ENCODE measurements at places on chromosomes 5 and 9. TPM values are rescaled to one million over a fixed set of nuclear protein-coding genes. Genes with fewer than 3 reads are reported as not detected.

DNA sequence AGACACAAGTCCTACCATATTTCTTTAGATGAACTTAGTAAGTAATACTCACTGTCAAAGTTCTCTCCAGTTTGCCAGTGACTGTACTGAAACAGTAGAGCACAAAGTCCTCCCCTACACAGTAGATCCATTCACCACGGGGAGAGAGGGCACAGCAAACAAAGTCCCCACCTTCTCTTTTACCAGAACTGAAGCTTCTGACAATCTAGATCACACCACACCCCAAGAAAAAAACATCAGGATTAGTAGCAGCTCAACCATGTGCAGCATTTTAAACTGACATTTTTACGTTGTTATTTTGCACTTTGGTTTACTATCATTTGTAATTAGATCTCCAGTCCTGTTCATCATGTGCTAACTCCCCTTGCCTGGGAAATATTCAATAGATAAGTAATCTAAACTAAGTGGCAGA, 23.0 kb downstream of the DNAJA1 start:
- no peaks in the 10 kb centered on the region for H3K27me3 ChIP-seq
- no peak overlapping the region for H3K27ac ChIP-seq
- H3K36me3 ChIP-seq, result peaks cover 13% of the 10 kb centered on the region
- no peak for DNase-seq
- H3K4me3 ChIP-seq, result no peak overlapping the region
- H3K4me1 ChIP-seq, result peaks cover 15% of the 10 kb centered on the region

DNA sequence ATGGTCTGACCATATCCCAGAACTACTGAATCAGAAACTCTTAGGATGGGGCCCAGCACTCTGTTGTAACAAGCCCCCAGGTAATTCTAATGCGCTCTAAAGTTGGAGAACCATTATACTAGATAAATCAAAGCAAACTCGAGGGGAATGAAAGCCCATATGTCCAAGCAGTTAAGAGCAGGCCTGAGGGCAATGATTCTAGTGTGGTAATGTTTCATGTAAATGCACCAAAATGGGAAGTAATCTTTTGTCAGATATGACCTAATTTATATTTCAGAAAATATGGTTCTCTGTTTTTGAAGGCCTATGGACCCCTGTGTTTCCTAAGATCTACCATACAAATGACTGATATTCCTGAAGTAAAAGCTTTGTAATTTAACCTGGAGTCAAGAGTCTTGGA, 108.0 kb upstream of the PTGER4 start:
- no peak overlapping the region for H3K4me3 ChIP-seq
- no peaks in the 10 kb centered on the region for H3K27me3 ChIP-seq
- DNase-seq, result no peak
- no peaks in the 10 kb centered on the region for H3K36me3 ChIP-seq
- H3K4me1 ChIP-seq, result no peaks in the 10 kb centered on the region

GRCh38 chr5:131661933-131662332, 26.9 kb upstream of the RAPGEF6 start:
- DNase-seq, result no peak
- no peak overlapping the region for H3K27ac ChIP-seq
- peaks cover 10% of the 10 kb centered on the region for H3K36me3 ChIP-seq
- H3K4me3 ChIP-seq, result no peak overlapping the region
- no peaks in the 10 kb centered on the region for H3K4me1 ChIP-seq
- no peaks in the 10 kb centered on the region for H3K27me3 ChIP-seq

DNA sequence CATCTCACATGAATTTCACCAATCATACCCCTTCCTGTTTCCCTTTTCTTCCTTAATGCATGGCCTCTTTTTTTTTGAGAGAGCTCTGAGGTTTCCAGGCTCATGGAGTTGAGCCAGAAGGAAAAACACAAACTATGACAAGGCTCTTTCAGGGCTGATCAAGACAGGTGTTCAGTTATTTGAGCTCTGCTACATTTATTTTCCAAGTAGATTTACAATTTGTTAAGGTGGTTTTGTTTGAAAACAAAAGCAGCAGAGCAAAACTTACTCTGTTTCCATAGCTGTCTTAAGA, 62.4 kb upstream of the IL7R start:
- H3K27ac ChIP-seq, result no peak overlapping the region
- no peaks in the 10 kb centered on the region for H3K27me3 ChIP-seq
- H3K4me1 ChIP-seq, result no peaks in the 10 kb centered on the region
- H3K4me3 ChIP-seq, result no peak overlapping the region

IFNA21 gene
- total RNA-seq, result not detected

- H3K27ac ChIP-seq, result no peak overlapping the region
- H3K36me3 ChIP-seq, result no peaks in the 10 kb centered on the region
- H3K4me3 ChIP-seq, result no peak overlapping the region
- H3K4me1 ChIP-seq, result no peaks in the 10 kb centered on the region
- no peaks in the 10 kb centered on the region for H3K27me3 ChIP-seq
- DNase-seq, result no peak
Measured at GRCh38 chr9:83020864-83021263, 42.1 kb downstream of the RASEF start.

- no peak for DNase-seq
- no peaks in the 10 kb centered on the region for H3K36me3 ChIP-seq
- peak overlapping the region; percentile 81 for H3K27ac ChIP-seq
Measured at GRCh38 chr9:72315089-72315509, 49.9 kb downstream of the ZFAND5 start.

IL9 gene
- total RNA-seq, result not detected

GRCh38 chr9:110748251-110748893, 79.8 kb downstream of the MUSK start:
- H3K4me1 ChIP-seq, result peaks cover 28% of the 10 kb centered on the region
- no peak overlapping the region for H3K4me3 ChIP-seq
- H3K27ac ChIP-seq, result peak overlapping the region; percentile 21
- DNase-seq, result no peak
- no peaks in the 10 kb centered on the region for H3K27me3 ChIP-seq

DNA sequence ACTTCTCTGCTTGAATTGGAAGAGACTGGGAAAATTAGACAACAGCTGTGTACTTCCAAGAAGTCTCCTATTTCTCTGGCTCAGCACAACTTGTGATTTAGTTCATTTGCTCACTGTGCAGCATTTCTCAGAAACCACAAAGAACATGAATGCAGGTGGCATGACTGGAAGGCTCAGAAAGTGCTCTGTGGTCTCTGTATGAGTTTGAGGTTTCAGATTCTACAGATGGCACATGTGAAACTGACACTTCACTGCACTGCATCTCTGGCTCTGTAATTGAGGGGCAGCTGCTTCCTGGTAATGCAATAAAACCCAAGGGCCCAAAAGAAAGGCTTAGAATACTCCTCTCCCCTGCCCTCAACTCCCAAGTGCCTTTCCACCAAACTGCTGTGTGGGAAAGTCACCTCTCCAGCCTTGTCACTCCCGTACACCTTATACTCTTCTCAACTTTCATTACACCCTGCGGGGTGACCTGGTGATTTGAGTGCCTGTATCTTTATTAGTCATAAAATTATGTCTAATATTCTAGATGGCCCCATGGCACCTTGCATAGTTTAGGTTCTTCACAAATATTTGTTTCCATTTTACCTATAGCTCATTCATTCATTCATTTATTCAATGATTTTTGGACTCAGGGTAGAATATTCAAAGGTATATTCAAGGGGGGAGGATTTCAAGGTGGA, 82.5 kb downstream of the ESM1 start:
- no peak overlapping the region for H3K4me3 ChIP-seq
- H3K36me3 ChIP-seq, result no peaks in the 10 kb centered on the region
- no peak overlapping the region for H3K27ac ChIP-seq
- peaks cover 12% of the 10 kb centered on the region for H3K27me3 ChIP-seq
- DNase-seq, result no peak
- no peaks in the 10 kb centered on the region for H3K4me1 ChIP-seq

- no peak overlapping the region for H3K4me3 ChIP-seq
- H3K36me3 ChIP-seq, result no peaks in the 10 kb centered on the region
- H3K27me3 ChIP-seq, result no peaks in the 10 kb centered on the region
- peaks cover 40% of the 10 kb centered on the region for H3K4me1 ChIP-seq
- H3K27ac ChIP-seq, result peak overlapping the region; percentile 87
Measured at GRCh38 chr9:127521919-127522304, 70.6 kb downstream of the LRSAM1 start.

DNA sequence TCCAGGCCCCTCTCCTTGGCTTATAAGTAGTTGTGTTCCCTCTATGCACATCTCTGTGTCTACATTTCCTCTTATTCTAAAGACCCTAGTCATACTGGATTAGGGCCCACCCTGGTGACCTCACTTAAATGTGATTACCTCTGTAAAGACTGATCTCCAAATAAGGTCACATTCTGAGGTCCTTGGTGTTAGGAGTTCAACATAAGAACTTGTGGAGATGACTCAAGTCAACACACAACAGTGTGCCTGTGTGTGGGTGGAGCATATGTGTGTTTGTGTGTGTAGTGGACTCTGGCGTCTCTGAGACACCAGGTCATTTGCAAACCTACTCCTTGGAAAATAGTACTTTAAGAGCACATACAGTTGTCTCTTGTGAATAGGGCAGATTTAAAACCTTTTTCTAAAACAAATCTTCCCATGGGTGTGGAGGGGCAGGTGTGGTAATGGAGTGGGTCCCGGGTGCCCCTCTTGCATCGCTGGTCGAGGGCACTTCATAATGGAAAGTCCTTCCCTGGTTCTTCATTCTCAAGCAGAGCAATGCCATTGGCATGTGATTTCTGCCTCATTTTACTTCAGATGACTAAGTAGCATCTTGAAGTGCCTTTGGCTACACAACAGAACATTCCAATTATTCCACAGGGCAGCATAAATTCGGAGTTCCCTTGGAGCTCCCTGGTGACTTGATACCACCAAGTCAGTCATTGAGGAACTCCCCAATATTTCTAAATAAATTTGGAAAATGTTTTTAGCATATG, 84.4 kb downstream of the C9orf152 start:
- H3K4me1 ChIP-seq, result no peaks in the 10 kb centered on the region
- H3K27ac ChIP-seq, result no peak overlapping the region
- no peak overlapping the region for H3K4me3 ChIP-seq

ROR2 gene
- total RNA-seq, result 5.9 TPM

OR1Q1 gene
- total RNA-seq, result not detected

- H3K27me3 ChIP-seq, result no peaks in the 10 kb centered on the region
- H3K36me3 ChIP-seq, result no peaks in the 10 kb centered on the region
- H3K4me3 ChIP-seq, result no peak overlapping the region
- H3K4me1 ChIP-seq, result no peaks in the 10 kb centered on the region
- H3K27ac ChIP-seq, result no peak overlapping the region
- DNase-seq, result no peak
Measured at GRCh38 chr9:1008216-1008615, 31.8 kb downstream of the DMRT3 start.

GRCh38 chr9:79924836-79925235, 353.1 kb downstream of the TLE4 start:
- H3K4me3 ChIP-seq, result no peak overlapping the region
- no peak for DNase-seq
- H3K4me1 ChIP-seq, result no peaks in the 10 kb centered on the region
- H3K27me3 ChIP-seq, result no peaks in the 10 kb centered on the region

DNA sequence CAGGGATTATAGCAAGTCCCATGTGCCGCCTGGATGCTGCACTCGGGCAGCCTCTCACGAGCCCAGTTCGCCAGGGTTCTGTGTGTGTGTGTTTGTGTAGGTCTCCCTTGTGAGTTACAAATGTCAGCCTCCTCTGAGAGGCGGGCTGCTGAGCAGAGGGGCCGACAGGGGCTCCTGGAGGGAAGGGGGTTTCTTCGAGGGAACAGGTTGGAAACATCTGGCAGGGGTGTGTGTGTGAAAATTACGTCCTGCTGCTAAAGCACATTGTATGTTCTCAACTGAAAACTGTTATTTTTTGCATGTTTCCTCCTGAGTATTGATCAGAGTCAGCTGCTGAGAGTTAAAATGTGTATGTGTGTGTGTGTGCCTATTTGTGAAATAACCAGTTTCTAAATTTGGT, 9.7 kb downstream of the GALNT10 start:
- H3K36me3 ChIP-seq, result no peaks in the 10 kb centered on the region
- no peak for DNase-seq
- no peak overlapping the region for H3K27ac ChIP-seq
- H3K27me3 ChIP-seq, result no peaks in the 10 kb centered on the region
- H3K4me1 ChIP-seq, result peaks cover 16% of the 10 kb centered on the region

CHSY3 gene
- not detected for total RNA-seq

FOXD4L3 gene
- total RNA-seq, result not detected

SLC1A1 gene
- total RNA-seq, result 0.05 TPM

C9orf50 gene
- not detected for total RNA-seq

DNA sequence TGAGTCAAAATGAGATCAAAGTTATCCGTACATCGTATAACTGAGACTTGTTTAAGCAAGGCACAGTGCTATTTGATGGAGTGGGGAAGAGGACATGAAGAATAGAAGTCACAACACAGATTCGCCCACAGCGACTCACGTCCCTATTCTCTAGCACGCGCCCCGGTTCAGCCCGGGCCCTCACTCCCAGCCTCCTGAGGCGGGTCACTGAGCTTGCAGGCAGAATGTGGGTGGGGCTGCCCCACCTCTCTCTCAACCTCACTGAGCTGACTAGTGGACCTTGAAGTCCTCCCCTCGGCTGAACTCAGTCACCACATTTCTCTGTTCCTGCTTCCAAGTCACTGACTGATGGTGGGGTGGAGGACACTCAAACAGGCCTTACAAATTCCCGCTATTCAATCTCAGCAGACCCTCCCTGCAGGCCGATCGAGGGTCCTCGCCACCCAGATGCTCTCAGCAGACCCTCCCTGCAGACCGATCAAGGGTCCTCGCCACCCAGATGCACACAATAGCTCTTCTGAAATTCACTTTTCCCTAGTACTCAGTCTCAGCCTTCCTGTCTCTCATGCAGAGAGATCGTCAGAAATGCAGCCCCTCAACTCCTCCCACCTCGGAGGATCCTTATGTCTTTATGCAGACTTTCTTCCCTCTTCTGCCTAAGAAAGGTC, 12.9 kb downstream of the GLDC start:
- no peak overlapping the region for H3K27ac ChIP-seq
- no peak overlapping the region for H3K4me3 ChIP-seq
- H3K36me3 ChIP-seq, result no peaks in the 10 kb centered on the region
- no peaks in the 10 kb centered on the region for H3K27me3 ChIP-seq
- H3K4me1 ChIP-seq, result no peaks in the 10 kb centered on the region
- no peak for DNase-seq

DNA sequence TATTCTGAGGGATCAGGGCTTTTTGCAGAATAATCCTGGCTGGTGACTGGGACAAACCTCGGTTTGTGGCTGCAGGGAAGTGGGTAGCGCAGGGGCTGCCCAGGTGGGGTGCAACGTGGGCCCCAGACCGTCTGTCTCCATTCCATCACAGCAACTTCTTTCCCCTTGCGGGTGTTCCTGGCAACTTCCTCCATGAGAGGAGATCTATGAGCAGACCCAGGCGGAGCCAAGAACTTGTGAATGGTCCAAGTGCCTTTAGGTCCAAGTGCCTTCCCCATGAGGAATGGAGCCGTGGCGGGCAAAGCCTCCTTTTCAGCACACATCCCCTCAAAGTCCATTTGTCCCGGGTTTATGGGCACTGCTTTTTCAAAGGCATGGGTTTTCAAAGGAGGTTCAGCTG, 136.5 kb downstream of the PHF2 start:
- H3K4me1 ChIP-seq, result no peaks in the 10 kb centered on the region
- DNase-seq, result no peak
- no peak overlapping the region for H3K27ac ChIP-seq
- H3K36me3 ChIP-seq, result no peaks in the 10 kb centered on the region

SGCD gene
- not detected for total RNA-seq

GRCh38 chr5:95027151-95027721, 257.7 kb downstream of the MCTP1 start:
- no peak overlapping the region for H3K4me3 ChIP-seq
- H3K4me1 ChIP-seq, result peaks cover 3% of the 10 kb centered on the region
- DNase-seq, result no peak
- no peak overlapping the region for H3K27ac ChIP-seq

ELOVL7 gene
- 2.9 TPM for total RNA-seq

TUSC1 gene
- 4.4 TPM for total RNA-seq
